Stimulated activated CD8-positive, alpha-beta memory T cell treated with anti-CD3 and anti-CD28 coated beads, Interleukin-4, amount 100 ng/mL, for 1 hour (primary cell): ENCODE measurements at places on chromosomes 2 and 18.
A peak's percentile ranks its signal among the peaks of the same experiment; 100 is the strongest.

- DNase-seq = no peak
Measured at GRCh38 chr18:24875777-24876176, 415.3 kb downstream of the HRH4 start.

- no peak for DNase-seq
Measured at GRCh38 chr2:68214381-68214780, 38.0 kb downstream of the PPP3R1 start.

DNA sequence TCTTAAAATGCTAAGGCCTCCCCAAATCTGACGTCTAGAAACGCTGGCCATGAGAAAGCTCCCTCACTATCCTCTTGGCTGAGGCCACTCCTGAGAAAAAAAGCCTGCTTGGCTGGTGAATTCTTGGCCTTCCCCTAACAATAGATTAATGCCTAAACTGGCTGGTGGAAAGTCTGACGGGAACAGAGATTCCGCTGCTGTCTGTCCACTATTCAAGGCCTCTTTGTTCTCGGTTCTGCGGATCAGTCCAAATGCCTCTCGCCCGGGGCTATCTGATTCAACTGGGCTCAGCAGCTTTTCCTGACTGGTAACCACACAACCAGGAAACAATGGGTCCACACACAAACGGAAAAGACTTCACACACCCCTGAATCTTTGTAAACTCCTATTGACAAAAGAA is 27.2 kb downstream of the PXDN start:
- no peak for DNase-seq

DNA sequence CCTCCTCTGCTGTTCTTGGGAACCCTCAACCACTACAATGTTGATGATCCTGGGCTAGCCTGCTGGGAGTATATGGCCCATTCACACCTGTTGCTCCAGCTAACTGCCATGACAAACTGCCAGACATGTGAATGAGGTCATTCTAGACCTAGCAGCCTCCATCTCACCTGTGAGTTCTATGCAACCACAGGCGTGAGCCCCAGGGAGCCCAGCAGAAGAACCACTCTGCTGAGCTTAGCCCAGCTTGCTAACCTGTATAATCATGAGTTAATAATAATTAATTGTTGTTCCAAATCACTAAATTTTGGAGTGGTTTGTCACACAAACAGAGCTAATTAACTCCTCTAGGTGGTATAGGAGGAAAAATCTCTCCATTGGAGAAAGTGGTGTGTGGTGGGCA is 24.7 kb upstream of the CELF4 start:
- no peak for DNase-seq

- no peak for DNase-seq
Measured at GRCh38 chr18:50096766-50097435, 98.0 kb downstream of the MYO5B start.

GRCh38 chr2:15287447-15288184 is 273.5 kb downstream of the NBAS start:
- DNase-seq = no peak

DNA sequence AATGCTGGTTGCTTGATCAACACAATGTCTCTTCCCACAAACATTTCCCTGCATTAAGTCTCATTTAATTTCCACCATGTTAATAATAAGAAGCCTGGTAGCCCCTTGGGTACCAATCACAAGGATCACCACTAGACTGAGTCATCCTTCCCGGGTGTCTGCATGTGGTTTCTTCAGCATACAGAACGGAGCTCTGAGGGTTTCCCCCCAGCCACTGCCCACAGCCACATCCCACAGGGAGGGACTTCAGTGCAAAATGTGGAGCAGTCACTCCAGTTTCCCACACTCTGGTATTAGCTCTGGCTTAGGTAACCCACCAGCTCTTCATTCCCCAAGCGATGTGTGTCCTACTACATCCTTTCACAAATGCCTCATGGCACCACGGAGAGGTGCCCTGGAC is 42.7 kb upstream of the POLE4 start:
- DNase-seq = peak; percentile 3

GRCh38 chr2:38526195-38526594 is 76.5 kb downstream of the HNRNPLL start:
- no peak for DNase-seq

- DNase-seq = no peak
Measured at GRCh38 chr2:239014458-239015217, 166.8 kb downstream of the TWIST2 start.

DNA sequence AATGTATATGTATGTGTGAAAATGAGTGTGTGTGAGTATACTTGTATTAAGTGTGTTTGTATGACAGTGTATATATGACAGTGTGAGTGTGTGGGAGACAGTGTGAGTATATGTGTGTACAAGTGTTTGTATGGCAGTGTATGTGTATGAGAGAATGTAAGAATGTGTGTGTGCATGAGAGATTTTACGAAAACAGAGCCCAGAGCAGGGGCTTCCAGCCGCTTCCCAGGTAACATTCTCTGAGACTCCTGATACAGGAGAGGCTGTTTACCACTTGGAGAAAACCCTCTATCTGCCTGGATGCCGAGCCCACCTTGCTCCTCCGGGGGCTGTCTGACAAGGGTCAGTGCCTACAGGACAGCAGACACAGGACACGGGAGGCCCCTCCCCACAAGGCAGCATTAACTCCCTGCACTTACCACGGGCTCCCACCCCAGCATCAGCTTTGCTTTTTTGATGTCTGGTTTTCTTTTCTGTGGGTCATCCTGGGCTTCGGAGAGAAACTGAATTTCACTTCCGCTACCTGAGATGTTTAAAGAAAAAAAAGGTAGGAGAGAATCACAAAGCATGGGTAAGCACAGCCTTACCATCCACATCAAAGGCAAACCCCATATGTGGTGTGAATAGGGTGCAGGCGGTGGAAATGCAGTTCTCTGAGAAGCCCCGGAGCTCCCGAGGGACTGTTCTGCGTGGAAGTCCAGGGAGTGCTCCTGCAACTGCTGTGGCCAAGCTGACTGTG is 97.6 kb downstream of the UXS1 start:
- no peak for DNase-seq

DNA sequence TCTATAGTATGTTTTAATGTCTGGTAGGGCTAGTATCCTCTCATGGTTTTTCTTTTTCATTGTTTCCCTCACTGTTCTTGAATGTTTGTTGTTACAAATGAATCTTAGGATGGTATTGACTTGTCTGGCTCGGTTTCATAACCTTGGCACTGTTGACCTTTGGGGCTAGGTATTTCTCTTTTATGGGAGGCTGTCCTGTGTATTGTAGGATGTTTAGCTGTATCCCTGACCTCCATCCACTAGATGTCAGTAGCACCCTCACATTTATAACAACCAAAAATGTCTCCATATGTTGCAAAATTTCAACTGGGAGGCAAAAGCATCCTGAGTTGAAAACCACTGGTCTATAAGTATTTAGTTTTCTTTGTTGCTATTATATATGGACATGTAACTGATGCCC is 7.0 kb upstream of the AOX1 start:
- no peak for DNase-seq

- no peak for DNase-seq
Measured at GRCh38 chr18:67047334-67047733, 443.4 kb upstream of the CDH19 start.

DNA sequence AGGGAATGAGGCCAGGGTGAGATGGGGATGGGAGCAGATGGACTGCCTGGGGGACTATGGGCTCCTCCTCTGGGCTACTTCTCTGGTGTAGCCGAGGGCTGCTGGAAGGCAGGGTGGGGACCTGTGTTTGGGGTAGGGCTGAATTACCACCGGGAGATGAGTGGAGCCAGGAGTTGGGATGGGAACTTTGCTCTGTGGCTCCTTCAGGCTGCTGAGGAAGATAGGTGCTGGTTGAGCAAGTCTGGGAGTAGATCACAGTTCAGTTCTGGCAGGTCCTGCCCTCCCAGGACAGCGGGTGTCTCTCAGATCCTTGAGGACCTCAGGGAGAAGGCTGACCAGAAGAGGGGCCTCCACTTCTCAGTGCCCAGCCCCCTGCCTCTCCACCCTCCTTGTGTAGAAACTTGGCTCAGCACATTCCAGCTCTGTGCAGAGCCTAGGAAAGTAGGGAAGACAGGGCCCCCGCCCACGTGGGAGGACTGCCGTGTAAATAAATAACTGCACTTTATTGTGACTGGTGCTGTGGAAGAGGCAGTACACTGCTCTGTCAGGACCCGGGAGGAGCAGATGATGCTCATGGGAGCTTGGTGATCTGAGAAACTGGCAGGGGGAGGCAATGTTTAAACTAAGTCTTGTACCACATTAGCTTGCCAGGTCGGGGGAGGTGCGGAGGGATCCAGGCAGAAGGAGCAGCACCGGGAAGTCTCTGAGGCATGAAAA is 15.3 kb downstream of the TET3 start:
- DNase-seq = no peak

DNA sequence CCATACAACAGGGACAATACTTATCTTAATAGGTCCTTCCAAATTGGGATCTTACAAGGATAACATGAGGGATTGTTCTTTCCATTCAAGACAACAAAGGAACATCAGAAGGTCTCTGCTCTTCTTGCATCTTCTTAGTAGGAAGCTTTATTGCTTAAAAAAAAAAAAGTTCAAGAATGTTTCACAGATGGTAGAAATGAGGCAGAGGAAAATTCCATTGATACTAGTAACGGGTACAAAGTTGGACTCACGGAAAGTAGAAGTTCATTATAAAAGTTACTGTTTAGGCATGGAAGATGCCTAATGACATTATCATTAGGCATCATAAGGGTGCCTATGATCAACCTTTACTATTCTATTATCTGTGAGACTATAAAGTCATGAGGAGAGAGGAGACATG is 136.2 kb downstream of the LAMA3 start:
- DNase-seq = no peak

DNA sequence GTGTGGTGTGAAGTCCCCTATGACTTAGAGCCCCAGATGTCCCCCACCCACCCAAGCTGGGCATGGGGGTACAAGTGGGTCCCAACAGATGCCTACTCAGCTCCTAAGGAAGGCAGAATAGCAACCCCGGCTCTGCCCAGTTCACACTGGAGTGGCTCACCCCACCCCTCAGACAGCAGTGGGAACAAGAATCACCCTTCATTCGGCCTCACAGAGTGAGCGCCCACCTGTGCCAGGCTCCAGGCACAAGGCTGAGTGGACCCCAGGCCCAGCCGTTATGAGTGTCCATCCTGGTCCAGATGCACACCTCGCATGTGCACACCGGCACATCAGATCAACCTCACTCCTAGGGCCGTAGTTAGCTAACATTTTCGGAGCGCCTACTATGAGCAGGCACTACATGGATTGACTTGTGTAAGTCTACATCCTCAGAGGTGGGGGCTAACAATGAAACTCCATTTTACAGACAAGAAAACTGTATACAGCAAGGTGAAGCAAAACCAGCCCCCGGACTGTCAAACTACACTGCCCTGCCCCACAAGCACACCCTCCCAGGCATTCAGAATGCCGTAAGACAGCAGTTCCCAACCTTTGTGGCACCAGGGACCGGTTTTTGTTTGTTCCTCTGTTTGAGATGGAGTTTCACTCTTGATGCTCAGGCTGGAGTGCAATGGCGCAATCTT is 2.8 kb upstream of the ASTL start:
- no peak for DNase-seq

DNA sequence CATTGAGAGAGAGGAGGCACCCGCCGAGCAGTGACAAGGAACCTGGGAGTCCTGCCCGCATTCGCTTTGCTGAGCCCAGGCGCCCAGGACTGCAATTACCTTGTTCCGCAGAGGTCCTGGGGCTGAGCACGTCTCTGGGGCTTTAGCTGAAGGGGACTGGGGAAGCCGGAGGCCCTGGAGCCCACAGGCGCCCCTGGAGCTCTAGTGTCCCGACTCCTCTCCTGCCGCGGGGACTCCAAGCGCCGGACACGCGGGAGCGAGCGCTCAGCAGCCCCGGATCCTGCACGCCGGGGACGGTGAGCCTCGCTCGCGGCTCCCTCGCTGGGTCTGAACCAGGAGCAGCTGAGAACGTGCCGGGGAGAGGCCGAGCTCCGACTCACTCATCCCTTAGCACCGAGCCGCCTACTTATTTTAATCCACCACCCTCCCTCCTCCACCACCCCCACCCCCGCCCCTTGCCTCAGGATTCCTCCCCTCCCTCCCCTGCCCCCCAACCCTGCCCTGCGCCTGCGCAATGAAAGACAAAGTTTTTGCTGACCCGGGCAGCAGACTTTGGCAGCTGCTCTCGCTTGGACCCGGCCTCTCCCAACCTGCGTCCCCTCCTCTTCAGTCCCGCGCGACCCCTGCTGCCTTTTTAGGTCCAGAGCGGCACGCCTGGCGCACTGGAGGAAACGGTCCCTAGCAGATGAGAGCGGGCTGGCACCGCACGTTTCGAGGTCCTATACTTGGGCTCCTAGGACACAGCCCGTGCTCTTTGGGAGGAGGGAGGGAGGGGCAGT is at the start of gene OSR1:
OSR1 (minus strand) TSS at position 382 of the 779 bp plus-strand sequence. CDS start 4,818 bp downstream, outside the sequence.
- DNase-seq = no peak

- no peak for DNase-seq
Measured at GRCh38 chr2:10876963-10877362, 34.8 kb upstream of the KCNF1 start.

DNA sequence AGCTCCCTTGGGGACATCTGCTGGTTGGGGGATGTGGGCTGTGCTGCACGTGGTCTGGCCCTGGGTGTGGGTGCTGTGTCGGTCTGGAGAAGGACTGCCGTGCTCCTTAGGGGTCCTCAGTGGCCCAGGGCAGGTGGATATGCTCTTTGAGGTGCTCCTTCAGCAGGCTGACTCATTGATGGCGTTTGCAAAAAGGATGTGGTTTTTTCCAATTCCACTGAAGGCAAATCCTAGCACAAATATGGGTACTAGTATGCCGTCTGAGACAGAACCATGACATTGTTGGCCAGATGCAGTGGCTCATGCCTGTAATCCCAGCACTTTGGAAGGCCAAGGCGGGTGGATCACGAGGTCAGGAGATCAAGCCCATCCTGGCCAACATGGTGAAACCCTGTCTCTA is 3.3 kb downstream of the PPP1R7 start:
- DNase-seq = no peak

GRCh38 chr2:100239486-100240210 is 82.7 kb downstream of the LONRF2 start:
- DNase-seq = no peak

GRCh38 chr2:37529830-37530415 is 141.5 kb downstream of the CDC42EP3 start:
- no peak for DNase-seq

DNA sequence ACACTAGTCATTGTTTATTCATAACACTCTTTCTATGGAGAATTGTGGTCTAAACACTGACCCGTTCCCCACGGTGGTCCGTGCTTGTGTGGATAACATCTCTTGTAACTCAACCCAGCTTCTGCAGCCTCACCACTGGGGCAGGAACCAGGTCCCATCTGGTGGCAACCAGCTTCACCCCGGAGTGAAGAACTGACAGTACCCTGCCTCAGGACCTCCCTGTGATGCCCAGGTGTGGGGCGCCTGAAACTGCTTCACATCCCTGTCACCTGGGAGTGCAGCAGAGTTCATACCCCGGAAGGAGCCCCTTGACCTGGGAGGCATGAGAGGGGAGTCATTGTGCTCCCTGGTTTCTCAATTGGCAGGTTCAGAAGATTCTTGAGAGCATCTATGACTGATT is 81.1 kb downstream of the LONRF2 start:
- DNase-seq = no peak

GRCh38 chr2:234670052-234670451 is 173.2 kb upstream of the ARL4C start:
- DNase-seq = no peak
